Pancreas (tissue), 10 donors: ENCODE measurements at places on chromosomes 3 and 15.

- H3K4me1 ChIP-seq = no peaks in the 10 kb centered on the region
- no peak overlapping the region for H3K27ac ChIP-seq
- no peak for DNase-seq
- H3K27me3 ChIP-seq = no peaks in the 10 kb centered on the region
Observed at GRCh38 chr15:73560501-73561117, 72.6 kb downstream of the NPTN start.

DNA sequence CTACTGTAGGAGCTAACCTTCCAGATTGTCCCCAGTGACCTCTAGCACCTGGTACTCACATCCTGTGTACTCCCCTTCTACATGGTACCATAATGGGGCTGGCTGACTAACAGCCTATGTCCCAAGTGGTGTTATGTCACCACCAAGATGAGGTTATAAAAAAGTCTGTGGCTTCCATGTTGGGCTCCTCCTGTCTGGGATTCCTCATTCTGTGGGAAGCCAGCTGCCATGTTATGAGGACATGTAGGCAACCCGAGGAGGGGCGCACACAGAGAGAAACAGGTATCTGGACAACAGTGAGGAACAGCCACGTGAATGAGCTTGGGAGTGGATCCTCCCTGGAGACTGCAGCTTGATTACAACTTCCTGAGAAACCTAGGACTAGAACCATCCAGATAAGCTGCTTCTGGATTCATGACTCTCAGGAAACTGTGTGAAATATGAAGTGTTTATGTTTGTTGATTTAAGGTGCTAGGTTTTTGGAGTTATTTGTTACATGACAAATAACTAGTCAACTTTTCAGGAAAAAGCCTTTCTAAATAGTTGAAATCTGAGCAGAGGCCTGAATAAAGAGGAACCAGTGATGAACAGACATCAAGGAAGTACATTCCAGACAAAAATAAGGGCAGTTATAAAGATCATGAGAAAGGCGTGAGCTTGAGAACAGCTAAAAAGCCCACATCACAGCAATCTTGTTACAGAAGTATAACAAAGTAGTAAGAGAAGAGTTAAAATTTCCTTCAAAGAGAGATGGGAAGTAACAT lies 21.7 kb downstream of the GOLIM4 start:
- no peaks in the 10 kb centered on the region for H3K27me3 ChIP-seq
- no peaks in the 10 kb centered on the region for H3K4me1 ChIP-seq
- no peak for DNase-seq
- H3K27ac ChIP-seq = no peak overlapping the region
- no peaks in the 10 kb centered on the region for H3K36me3 ChIP-seq
- no peak overlapping the region for H3K4me3 ChIP-seq

DNA sequence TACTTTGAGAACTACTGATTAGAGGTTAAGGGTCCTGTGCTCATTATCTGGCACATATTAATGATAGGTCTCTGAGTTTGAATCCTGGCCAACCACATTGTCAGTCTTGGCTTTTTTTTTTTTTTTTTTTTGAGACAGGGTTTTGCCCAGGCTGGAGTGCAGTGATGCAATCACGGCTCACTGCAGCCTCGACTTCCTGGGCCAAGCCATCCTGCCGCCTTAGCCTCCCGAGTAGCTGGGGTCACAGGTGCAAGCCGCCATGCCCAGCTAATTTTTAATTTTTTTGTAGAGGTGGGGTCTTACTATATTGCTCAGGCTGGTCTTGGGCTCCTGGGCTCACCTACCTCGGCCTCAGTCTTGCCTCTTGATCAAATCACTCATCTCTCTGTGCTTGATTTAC lies 547 bp upstream of the PCCB start:
- H3K36me3 ChIP-seq = no peaks in the 10 kb centered on the region
- H3K27me3 ChIP-seq = no peaks in the 10 kb centered on the region
- H3K4me1 ChIP-seq = peaks cover 9% of the 10 kb centered on the region
- DNase-seq = no peak

GRCh38 chr15:84702961-84703482 lies 12.9 kb downstream of the SEC11A start:
- H3K4me3 ChIP-seq = no peak overlapping the region
- DNase-seq = peak; percentile 33
- H3K27me3 ChIP-seq = no peaks in the 10 kb centered on the region
- H3K36me3 ChIP-seq = no peaks in the 10 kb centered on the region
- no peaks in the 10 kb centered on the region for H3K4me1 ChIP-seq

GRCh38 chr3:66812741-66813140 lies 185.4 kb upstream of the KBTBD8 start:
- no peak for DNase-seq
- peaks cover 17% of the 10 kb centered on the region for H3K4me1 ChIP-seq
- H3K4me3 ChIP-seq = no peak overlapping the region

DNA sequence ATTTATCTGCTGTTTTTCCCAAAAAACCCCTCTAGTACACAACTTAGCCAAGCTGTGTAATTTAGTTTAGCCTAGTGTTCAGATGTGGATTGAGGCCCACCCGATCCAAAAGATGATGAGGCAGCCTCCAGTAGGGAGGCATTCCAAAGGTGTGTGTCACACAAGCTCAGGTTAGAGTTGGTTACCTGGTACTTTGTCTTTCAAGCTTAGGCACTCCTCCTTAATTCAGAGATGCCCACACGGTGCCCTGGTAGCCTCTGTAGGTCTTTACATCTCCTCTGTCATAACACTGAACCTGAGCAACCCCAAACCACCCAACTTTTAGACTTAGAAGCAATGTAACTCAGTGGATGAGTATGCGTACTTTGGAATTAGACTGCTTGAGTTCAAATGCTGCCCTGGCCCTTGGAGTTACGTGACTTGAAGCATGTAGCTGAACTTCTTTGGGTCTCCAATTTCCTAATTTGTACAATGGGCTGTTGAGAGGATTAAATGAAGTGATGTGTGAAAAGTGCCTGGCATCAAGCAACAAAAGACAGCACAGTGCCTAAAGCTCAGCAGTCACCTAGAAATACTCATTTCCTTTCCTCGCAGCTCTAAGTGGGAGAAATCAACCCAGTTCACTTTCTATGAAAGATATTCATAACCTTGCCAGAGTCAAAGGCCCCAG lies 284.6 kb upstream of the RARB start:
- no peak overlapping the region for H3K27ac ChIP-seq
- H3K27me3 ChIP-seq = no peaks in the 10 kb centered on the region
- no peaks in the 10 kb centered on the region for H3K36me3 ChIP-seq
- no peaks in the 10 kb centered on the region for H3K4me1 ChIP-seq
- H3K4me3 ChIP-seq = no peak overlapping the region

- no peaks in the 10 kb centered on the region for H3K4me1 ChIP-seq
- H3K4me3 ChIP-seq = no peak overlapping the region
- H3K27me3 ChIP-seq = no peaks in the 10 kb centered on the region
- H3K27ac ChIP-seq = no peak overlapping the region
Observed at GRCh38 chr15:36254426-36254825, 325.0 kb upstream of the CDIN1 start.

DNA sequence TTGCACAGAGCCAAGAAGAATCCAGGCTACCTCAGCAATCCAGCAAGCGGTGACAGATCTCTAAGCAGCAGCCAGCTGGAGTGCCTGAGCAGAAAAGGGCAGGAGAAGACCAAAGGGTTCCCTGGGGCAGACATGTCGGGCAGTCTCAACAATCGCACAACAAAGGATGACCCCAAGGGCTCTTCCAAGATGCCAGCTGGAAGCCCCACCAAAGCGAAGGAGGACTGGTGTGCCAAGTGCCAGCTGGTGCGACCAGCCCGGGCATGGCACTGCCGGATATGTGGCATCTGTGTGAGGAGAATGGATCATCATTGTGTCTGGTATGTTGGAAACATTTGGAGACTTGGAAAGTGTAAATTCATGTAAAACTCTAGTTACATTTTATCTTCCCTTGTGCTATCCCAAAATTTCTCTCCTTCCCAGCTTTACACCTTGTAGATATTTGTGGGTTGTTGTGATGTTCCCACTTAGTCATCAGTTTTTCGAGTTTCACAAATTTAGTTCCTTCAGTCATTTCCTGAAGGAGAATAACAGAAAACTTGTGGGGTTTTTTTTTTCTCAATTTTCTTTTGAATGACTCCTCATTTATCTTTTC lies 6.4 kb downstream of the ZDHHC23 start:
- no peaks in the 10 kb centered on the region for H3K36me3 ChIP-seq
- no peaks in the 10 kb centered on the region for H3K4me1 ChIP-seq
- H3K4me3 ChIP-seq = no peak overlapping the region
- H3K27ac ChIP-seq = no peak overlapping the region
- DNase-seq = no peak

GRCh38 chr3:42088803-42089530 lies 2.2 kb upstream of the TRAK1 start:
- no peak overlapping the region for H3K4me3 ChIP-seq
- no peaks in the 10 kb centered on the region for H3K27me3 ChIP-seq
- no peaks in the 10 kb centered on the region for H3K36me3 ChIP-seq
- no peaks in the 10 kb centered on the region for H3K4me1 ChIP-seq

- H3K4me1 ChIP-seq = peaks cover 4% of the 10 kb centered on the region
- no peak overlapping the region for H3K27ac ChIP-seq
- no peaks in the 10 kb centered on the region for H3K27me3 ChIP-seq
- H3K36me3 ChIP-seq = no peaks in the 10 kb centered on the region
- H3K4me3 ChIP-seq = no peak overlapping the region
- no peak for DNase-seq
Observed at GRCh38 chr3:150557725-150558124, 11.1 kb downstream of the EIF2A start.

DNA sequence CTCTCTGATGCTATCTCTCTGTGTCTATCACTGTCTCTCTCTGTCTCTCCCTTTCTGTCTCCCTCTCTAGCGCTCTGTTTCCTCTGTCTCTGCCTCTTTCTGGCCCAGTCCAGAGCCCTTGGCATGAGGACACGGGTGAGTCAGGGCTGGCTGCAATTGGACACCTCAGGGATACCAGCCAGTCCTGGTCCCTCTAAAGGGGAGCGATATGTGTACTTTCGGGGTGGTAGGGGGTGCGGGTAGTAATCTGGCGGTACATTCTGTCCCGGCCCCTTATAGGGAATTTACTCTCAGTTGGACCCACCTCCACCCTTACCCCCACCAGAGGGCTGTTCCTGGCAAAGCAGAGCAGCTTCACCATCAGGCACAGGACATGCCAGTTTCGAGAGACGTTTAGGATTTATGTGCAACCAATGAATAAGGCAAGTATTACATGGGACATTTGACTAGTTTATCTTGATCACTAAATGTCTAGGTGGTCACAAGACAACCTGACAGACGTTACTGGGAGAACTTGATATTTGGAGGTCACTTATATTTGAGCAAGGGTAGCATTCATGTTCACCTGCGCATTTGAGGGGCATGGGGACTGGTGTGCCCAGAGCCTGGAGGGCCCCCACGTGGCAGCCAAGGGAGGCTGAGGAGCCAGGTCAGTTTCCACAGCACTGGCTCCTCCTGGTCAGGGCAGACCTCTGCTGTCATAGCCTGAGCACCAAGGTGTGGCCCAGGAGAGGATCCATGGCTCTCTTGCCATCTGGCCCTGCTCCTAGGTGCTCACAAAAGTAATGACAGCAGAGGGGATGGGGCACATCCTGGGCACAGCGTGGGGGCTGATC lies 256.1 kb downstream of the PLCL2 start:
- no peaks in the 10 kb centered on the region for H3K4me1 ChIP-seq
- H3K36me3 ChIP-seq = no peaks in the 10 kb centered on the region

DNA sequence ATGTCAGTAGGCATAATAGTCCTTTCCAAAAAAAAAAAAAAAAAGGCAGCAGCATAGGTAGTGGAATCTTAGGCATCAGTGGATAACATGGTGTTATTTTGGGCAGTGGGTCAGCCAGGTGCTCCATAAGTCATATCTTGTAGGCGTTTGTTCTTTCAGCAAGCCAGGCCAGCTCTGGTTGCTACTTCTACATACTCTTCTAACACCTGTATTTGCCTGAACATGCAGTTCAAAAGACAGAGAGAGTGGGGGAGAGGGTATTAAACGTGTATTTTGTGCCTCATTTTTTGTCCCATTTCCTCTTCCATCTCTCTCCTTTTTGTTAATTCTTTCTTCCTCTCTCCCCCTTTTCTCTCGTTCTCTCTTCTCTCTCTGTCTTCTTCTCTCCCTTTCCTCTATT lies 110.4 kb downstream of the TPRG1 start:
- H3K4me3 ChIP-seq = no peak overlapping the region
- no peaks in the 10 kb centered on the region for H3K27me3 ChIP-seq
- H3K27ac ChIP-seq = no peak overlapping the region

GRCh38 chr3:16372362-16373292 lies 107.6 kb downstream of the OXNAD1 start:
- H3K27me3 ChIP-seq = no peaks in the 10 kb centered on the region
- H3K27ac ChIP-seq = no peak overlapping the region
- no peaks in the 10 kb centered on the region for H3K36me3 ChIP-seq
- H3K4me1 ChIP-seq = no peaks in the 10 kb centered on the region
- DNase-seq = no peak
- H3K4me3 ChIP-seq = no peak overlapping the region

GRCh38 chr3:111769110-111769991 lies 89.7 kb upstream of the PHLDB2 start:
- no peak overlapping the region for H3K4me3 ChIP-seq
- no peaks in the 10 kb centered on the region for H3K36me3 ChIP-seq
- DNase-seq = no peak
- no peaks in the 10 kb centered on the region for H3K27me3 ChIP-seq
- no peak overlapping the region for H3K27ac ChIP-seq
- H3K4me1 ChIP-seq = peaks cover 9% of the 10 kb centered on the region

GRCh38 chr3:55558316-55558715 lies 71.2 kb upstream of the WNT5A start:
- no peaks in the 10 kb centered on the region for H3K27me3 ChIP-seq
- no peak overlapping the region for H3K4me3 ChIP-seq
- DNase-seq = no peak
- H3K4me1 ChIP-seq = no peaks in the 10 kb centered on the region
- H3K36me3 ChIP-seq = no peaks in the 10 kb centered on the region
- no peak overlapping the region for H3K27ac ChIP-seq

- peaks cover 15% of the 10 kb centered on the region for H3K27me3 ChIP-seq
- H3K27ac ChIP-seq = peak overlapping the region; percentile 29
- DNase-seq = no peak
- no peaks in the 10 kb centered on the region for H3K4me1 ChIP-seq
- peak overlapping the region; percentile 52 for H3K4me3 ChIP-seq
Observed at GRCh38 chr15:96353930-96354730, 23.6 kb downstream of the NR2F2 start.

- H3K36me3 ChIP-seq = no peaks in the 10 kb centered on the region
- H3K4me1 ChIP-seq = no peaks in the 10 kb centered on the region
- DNase-seq = no peak
- no peak overlapping the region for H3K27ac ChIP-seq
Observed at GRCh38 chr3:21551019-21551418, 200.0 kb downstream of the ZNF385D start.

GRCh38 chr3:73797311-73797710 lies 172.6 kb upstream of the PDZRN3 start:
- H3K4me3 ChIP-seq = no peak overlapping the region
- H3K36me3 ChIP-seq = no peaks in the 10 kb centered on the region
- no peak for DNase-seq
- no peak overlapping the region for H3K27ac ChIP-seq

GRCh38 chr3:32186097-32186496 lies 52.4 kb upstream of the CMTM8 start:
- no peaks in the 10 kb centered on the region for H3K4me1 ChIP-seq
- no peaks in the 10 kb centered on the region for H3K36me3 ChIP-seq
- no peak for DNase-seq
- no peaks in the 10 kb centered on the region for H3K27me3 ChIP-seq
- no peak overlapping the region for H3K4me3 ChIP-seq

GRCh38 chr15:62211348-62211747 lies 46.3 kb upstream of the C2CD4B start:
- H3K4me1 ChIP-seq = peaks cover 7% of the 10 kb centered on the region
- DNase-seq = no peak
- H3K36me3 ChIP-seq = no peaks in the 10 kb centered on the region
- H3K4me3 ChIP-seq = no peak overlapping the region
